COLO829 (cell line): ENCODE measurements at places on chromosomes 16 and 17.

- DNase-seq, result peak; percentile 47
Measured at GRCh38 chr16:46629331-46630219, 8.4 kb upstream of the SHCBP1 start.

DNA sequence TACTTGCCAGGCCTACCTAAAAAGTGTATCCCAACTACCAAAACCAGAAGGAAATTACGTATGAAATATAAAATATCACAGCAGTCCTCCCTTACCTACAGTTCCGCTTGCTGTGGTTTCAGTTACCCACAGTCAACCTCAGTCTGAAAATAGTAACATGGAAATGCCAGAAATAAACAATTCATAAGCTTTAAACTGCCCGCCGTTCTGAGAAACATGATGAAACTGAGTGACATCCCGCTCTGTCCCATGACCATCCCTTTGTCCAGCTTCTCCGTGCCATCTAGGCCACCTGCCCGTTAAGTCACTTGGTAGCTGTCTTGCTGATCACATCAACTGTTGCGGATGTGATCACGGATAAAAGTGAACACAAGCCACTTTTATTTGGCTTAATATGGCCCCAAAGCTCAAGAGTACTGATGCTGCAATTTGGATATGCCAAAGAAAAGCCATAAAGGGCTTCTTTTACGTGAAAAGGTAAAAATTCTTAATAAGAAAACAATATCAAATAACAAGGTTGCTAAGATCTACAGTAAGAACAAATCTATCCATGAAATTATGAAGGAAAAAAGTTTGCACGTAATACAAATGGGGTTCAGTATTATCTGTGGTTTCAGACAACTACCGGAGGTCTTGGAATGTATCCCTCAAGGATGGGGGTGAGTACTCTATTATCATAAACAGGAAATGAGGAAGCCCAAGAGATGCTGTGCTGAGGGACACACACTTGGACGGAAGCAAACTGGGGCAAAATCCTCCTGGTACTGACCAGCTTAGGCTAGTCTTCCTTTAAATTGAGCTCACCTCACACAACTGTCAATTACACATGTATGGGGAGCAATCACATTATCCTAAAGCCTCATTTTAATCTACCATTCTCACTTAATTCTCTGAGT, 8.2 kb downstream of the USP22 start:
- DNase-seq, result no peak

- no peak for DNase-seq
Measured at GRCh38 chr17:58703137-58703915, 10.9 kb downstream of the RAD51C start.

DNA sequence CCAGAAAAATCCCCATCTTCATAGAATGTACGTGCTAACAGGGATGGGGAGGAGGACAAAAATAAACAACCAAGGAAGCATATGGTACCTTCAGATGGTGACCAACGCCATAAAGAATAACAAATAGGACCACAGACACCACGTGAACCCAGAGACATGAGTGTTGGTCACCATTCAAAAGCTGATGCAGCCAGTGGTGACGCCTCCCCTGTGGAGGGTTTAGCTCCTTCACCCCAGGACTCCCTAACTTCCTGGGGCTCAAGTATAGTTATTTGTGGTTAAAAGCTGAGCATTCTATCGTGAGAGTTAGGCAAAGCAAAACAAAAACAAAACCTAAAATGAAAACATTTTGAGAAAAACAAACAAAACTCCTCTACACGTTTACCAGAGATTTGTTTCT, 184.7 kb downstream of the SOX9 start:
- DNase-seq, result no peak

DNA sequence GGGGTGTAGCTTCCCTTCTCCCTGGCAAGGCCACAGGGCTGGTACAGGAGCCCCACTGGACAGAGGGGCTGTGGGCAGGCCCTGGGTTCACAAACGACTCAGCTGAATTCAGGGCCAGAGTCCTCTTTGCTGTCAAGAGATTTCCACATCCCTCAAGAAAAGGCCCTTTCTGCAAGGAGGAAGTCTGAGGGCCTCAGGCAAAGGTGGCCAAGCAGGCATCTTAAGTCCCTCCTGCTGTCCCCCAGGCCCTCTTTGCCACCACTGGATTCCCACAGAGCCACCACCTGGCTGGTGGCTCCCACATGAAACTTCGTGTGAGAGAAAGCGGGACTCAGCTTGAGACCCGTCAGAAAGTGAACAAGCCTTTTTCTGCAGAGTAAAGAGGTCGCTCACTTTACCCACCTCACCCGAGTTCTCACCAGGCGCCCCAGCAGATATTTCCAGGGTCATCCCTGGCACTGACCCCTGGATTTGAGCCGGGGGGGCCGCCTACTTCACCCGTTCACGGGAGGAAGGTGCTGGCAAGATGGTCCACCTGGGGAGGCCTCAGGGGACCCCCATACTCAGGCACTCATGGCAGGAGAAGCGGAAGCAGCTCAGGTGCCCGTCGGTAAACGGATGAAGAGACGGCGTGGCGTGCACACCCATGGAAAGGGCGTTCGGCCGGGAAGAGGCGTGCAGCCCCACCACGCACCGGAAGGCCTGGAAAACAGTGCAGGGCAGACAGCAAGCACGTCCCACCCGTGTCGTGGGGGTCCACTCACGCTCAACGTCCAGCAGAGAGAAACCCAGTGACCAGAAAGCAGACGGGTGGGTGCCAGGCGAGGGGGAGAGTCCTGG, 3.6 kb downstream of the RNF166 start:
- DNase-seq, result no peak

DNA sequence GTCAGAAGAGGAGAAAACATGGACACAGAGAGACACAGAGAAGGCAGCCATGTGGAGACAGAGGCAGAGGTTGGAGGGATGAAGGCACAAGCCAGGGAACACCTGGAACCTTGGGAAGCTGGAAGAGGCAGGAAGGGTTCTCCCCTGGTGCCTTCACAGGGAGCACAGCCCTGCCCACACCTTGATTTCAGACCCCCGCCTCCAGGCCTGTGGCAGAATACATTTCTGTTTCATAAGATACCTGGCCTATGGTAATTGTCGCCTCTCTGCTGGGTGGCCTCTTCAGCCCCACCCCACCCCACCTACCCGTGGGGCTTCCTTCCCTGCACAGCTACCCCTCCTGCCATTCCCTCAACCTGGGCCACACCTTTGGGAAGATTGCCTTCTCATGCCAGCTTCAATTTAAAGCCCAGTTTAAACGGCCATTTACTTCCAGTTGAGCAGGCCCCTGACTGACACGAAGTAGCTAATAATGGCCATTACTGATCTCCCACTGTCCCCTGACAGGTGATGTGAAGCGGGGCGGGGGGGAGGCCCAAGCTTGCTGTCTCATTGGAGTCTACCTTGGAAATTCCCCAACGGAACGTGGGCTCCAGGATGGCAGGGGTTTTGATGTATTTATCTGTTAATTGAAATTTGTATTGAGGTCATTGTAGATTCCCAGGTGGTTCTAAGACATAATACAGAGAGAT, 291.7 kb upstream of the FOXF1 start:
- no peak for DNase-seq

- no peak for DNase-seq
Measured at GRCh38 chr17:45965812-45966211, 33.2 kb upstream of the STH start.

DNA sequence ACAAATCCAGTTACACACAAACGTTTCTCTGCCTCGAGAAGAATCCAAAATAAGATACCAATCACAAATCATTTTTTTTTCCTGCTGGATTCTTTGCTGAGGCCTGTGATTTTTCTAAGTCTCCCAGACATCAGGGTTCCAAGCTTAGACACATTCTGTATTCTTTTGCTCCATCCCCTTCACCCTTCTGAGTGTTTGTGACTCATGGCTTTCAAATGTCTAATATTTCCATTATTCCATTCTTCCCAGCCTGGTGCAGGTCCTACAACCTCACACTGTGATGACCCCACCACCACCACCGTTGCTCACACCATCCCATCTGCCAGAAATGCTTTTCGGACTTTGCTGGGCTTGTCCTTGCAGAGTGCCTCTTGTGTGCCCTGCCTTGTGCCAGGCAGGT, 480.1 kb downstream of the SOX9 start:
- DNase-seq, result no peak
